ENCODE measurements at places on chromosomes 4 and X. TPM values are rescaled to one million over a fixed set of nuclear protein-coding genes. Genes with fewer than 3 reads are reported as not detected.
A peak's percentile ranks its signal among the peaks of the same experiment; 100 is the strongest.

- H3K36me3 ChIP-seq = no peaks in the 10 kb centered on the region
- no peak for DNase-seq
- no peak overlapping the region for H3K4me3 ChIP-seq
- no peak overlapping the region for H3K27ac ChIP-seq
- no peaks in the 10 kb centered on the region for H3K4me1 ChIP-seq
Observed at GRCh38 chrX:21659320-21659719, 1.2 kb upstream of the KLHL34 start.

GRCh38 chr4:154877110-154877760 is 96.2 kb downstream of the RBM46 start:
- no peak for DNase-seq
- H3K4me1 ChIP-seq = no peaks in the 10 kb centered on the region
- no peak overlapping the region for H3K4me3 ChIP-seq
- no peak overlapping the region for H3K27ac ChIP-seq
- H3K27me3 ChIP-seq = no peaks in the 10 kb centered on the region

GRCh38 chr4:37792241-37792640 is 34.2 kb upstream of the PGM2 start:
- no peaks in the 10 kb centered on the region for H3K36me3 ChIP-seq
- no peak overlapping the region for H3K4me3 ChIP-seq
- no peak for DNase-seq
- H3K27ac ChIP-seq = no peak overlapping the region

Gene CT45A1
- total RNA-seq = not detected

GRCh38 chrX:77937291-77937690 is 26.8 kb downstream of the ATP7A start:
- no peak overlapping the region for H3K4me3 ChIP-seq
- H3K36me3 ChIP-seq = no peaks in the 10 kb centered on the region
- H3K4me1 ChIP-seq = no peaks in the 10 kb centered on the region
- no peak overlapping the region for H3K27ac ChIP-seq
- DNase-seq = no peak

DNA sequence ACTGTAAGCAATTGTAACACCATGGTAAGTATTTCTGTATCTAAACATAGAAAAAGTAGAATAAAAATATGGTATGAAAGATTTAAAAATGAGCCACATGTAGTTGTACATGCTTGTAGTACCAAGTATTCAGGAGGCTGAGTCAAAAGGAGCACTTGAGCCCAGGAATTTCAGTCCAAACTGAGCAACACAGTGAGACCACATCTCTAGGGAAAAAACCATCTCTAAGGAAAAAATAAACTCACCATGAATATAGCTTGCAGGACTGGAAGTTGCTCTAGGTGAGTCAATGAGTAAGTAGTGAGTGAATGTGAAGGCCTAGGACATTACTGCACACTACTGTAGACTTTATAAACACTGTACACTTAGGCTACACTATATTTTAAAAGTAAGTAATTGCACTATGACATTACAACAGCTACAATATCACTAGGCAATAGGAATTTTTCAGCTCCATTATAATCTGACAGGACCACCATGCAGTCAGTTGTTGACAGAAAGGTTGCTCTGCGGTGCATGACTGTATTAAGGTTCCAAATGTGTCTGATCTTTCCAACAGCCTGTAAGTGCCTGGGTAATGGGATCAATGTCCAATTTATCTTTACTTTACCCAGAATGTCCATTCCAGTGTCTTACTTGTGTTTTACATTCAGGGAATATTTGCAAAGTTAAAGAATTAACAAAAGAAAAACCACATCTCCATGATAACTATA is 28.9 kb upstream of the LRBA start:
- H3K4me3 ChIP-seq = no peak overlapping the region
- no peaks in the 10 kb centered on the region for H3K36me3 ChIP-seq
- H3K27ac ChIP-seq = no peak overlapping the region
- no peak for DNase-seq
- H3K27me3 ChIP-seq = no peaks in the 10 kb centered on the region

DNA sequence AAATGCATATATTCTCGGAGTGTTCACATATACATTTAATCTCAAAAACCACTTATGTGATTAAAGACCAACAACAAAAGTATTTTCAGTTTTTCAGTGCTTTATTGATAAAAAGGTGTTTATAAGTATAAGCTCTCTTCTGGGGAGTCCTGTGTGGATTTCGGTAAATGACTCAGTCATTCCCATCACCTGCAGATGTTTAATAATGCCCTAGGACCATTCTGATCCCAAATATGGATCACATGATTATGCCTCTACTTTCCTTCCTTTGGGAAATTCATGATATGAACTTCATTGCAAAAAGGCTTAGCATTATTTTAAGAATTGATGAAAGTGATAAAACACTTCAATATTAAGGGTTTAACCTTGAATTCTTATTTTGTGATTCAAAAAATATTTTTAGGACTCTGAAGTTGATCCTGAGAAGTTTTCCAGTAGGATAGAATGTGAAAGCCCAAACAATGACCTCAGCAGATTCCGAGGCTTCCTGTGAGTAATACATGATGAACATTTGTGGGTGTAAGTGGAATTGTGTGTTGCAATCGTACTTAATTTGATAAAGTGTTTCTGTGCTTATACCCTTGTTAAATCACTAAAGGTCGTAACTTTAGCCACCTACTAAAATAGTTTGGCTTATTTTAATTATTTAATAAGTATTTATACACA is 40.2 kb downstream of the ATP10D start:
- no peak overlapping the region for H3K4me3 ChIP-seq
- H3K36me3 ChIP-seq = no peaks in the 10 kb centered on the region
- DNase-seq = no peak
- H3K27me3 ChIP-seq = no peaks in the 10 kb centered on the region
- no peaks in the 10 kb centered on the region for H3K4me1 ChIP-seq
- H3K27ac ChIP-seq = no peak overlapping the region

Gene NLRP2B
- not detected for total RNA-seq

DNA sequence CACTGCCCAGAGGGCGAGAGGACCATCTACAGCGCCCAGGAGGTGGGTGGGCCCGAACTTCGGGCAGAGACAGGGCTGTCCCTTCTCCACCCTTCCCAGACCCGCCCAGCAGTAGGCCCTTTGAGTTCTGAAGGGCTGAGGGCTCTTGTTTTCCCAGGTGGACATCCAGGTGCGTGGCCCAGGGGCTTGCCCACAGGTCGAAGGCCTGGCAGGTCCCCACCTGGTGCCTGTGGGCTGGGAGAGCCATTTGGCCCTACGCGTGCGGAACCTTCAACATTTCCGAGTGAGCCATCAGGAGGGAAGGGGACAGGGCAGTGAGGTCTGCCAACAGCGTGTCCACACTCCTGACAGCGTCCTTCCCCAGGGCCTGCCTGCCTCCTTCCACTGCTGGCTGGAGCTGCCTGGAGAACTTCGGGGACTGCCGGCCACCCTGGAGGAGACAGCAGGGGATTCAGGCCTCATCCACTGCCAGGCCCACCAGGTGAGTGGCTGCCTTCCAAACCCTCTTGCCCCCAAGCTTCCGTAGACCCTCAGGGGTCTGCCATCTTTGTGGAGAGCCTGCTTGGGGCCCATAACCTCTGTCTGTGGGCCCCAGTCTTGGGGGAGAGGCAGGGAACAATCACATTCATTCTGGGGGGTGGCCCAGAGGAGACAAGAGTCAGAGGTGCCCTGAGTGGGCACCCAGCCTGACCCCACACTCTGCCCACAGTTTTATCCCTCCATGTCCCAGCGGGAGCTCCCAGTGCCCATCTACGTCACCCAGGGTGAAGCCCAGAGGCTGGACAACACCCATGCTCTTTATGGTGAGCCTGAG is 6.8 kb downstream of the PLXNB3 start:
- H3K4me3 ChIP-seq = no peak overlapping the region
- no peak overlapping the region for H3K27ac ChIP-seq
- H3K4me1 ChIP-seq = peaks cover 4% of the 10 kb centered on the region
- H3K36me3 ChIP-seq = no peaks in the 10 kb centered on the region

Gene LINC00632
- 89.0 TPM for total RNA-seq

DNA sequence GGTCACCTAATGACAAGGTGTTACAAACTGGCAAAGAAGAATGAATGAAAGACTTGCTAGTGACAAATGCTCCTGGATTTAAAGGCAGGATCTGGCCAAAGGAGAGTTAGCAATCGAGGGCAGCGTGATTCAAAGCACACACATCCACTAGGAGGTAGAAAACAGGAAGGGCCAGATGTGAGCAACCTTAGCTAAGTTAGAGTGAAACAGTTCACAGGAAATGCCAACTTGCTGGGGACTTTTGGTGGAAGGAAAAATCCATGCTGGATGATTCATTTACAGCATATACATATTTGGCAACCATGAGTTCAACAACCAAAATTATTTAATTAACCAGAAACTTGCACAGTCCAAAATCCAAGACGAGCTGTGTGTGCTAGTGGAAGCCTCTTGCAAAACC is 276.9 kb downstream of the PTTG2 start:
- no peak overlapping the region for H3K27ac ChIP-seq
- DNase-seq = no peak
- no peak overlapping the region for H3K4me3 ChIP-seq

GRCh38 chr4:26402458-26402857 is 81.6 kb downstream of the RBPJ start:
- no peaks in the 10 kb centered on the region for H3K27me3 ChIP-seq
- no peak overlapping the region for H3K27ac ChIP-seq
- H3K36me3 ChIP-seq = peaks cover 9% of the 10 kb centered on the region
- DNase-seq = no peak
- no peak overlapping the region for H3K4me3 ChIP-seq
- peaks cover 8% of the 10 kb centered on the region for H3K4me1 ChIP-seq

Gene CFAP47
- total RNA-seq = not detected

Gene ADH7
- not detected for total RNA-seq

- DNase-seq = no peak
- no peaks in the 10 kb centered on the region for H3K36me3 ChIP-seq
- no peaks in the 10 kb centered on the region for H3K27me3 ChIP-seq
- peaks cover 5% of the 10 kb centered on the region for H3K4me1 ChIP-seq
Observed at GRCh38 chr4:143357161-143357845, 20.6 kb downstream of the GAB1 start.

Gene PLXNB3
- 2.7 TPM for total RNA-seq

Gene ZNF518B
- total RNA-seq = 9.0 TPM

DNA sequence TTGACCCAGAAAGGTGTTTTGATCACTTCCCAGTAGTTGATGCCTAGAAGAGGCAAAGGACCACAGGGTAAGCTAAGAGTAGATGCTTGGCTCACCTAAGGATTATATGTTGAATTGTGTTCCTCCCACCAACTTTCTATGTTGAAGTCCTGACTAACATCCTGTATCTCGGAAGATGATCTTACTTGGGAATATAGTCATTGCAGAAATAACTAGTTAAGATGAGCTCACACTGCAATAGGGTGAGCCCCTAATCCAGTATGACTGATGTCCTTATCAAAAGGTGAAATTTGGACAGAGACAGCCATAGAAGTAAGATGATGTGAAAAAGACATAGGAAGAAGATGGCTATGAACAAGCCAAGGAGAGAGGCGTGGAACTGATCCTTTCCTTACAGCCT is 3.3 kb upstream of the HMGB2 start:
- H3K4me3 ChIP-seq = no peak overlapping the region
- DNase-seq = no peak
- peaks cover 4% of the 10 kb centered on the region for H3K36me3 ChIP-seq
- no peak overlapping the region for H3K27ac ChIP-seq
- no peaks in the 10 kb centered on the region for H3K27me3 ChIP-seq

GRCh38 chr4:170025523-170026252 is 507 bp downstream of the MFAP3L start:
- peaks cover 4% of the 10 kb centered on the region for H3K27me3 ChIP-seq
- H3K4me3 ChIP-seq = peak overlapping the region; percentile 81
- peaks cover 3% of the 10 kb centered on the region for H3K4me1 ChIP-seq
- no peaks in the 10 kb centered on the region for H3K36me3 ChIP-seq

Gene AKAP4
- total RNA-seq = not detected

DNA sequence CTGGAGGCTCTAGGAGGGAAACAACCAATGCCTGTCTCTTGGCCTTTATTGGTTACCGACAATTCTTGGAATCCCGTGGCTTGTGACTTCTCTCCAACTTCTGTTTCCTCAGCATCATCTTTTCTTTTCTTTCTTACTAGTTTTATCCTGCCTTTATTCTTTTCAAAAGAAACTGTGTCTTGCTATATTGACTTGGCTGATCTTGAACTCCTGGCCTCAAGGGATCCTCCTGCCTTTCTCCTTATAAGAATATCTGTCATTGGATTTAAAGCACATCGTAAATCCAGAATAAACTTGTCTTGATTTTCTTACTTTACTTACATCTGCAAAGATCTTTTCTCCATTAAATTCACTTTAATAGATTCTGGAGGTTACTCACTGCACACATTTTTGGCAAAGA is 49.9 kb upstream of the UGT2B10 start:
- H3K27me3 ChIP-seq = no peaks in the 10 kb centered on the region
- no peaks in the 10 kb centered on the region for H3K4me1 ChIP-seq
- no peak overlapping the region for H3K4me3 ChIP-seq
- H3K27ac ChIP-seq = no peak overlapping the region
- DNase-seq = no peak
- no peaks in the 10 kb centered on the region for H3K36me3 ChIP-seq

DNA sequence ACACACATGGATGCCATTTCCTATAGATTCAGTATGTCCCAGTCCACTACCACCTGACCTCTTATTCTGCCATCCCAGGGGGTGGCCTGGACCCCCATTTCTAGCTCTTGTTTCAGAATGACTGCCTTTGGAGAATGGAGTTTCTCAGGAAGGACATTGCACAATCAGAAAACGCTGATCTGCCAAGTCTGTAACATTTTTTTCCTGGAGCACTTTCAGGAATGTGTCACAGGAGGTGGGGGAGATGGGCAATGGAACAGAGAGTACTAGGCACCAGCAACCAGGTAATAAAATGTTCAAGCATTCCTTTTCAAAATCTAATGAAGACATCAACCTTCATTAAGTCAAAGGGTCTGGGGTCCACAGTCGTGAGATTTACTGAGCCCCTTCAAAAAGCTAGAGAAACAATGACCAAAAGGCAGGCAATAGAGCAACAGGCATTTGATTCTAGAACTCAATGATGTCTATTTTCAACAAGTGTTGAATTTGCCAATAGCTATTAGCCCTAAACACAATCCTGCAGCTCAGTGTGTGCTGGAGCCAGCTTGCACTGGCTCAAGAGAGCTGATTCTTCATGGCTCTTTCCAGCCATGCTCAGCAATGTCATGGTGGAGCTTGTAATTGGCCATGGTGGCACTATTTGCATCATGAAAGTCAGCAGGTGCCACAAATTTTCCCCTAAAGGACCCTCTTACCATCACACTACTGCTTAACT is 87.1 kb downstream of the KDR start:
- no peak for DNase-seq
- H3K36me3 ChIP-seq = no peaks in the 10 kb centered on the region
- H3K27me3 ChIP-seq = no peaks in the 10 kb centered on the region
- H3K4me3 ChIP-seq = no peak overlapping the region
- no peak overlapping the region for H3K27ac ChIP-seq
- no peaks in the 10 kb centered on the region for H3K4me1 ChIP-seq

DNA sequence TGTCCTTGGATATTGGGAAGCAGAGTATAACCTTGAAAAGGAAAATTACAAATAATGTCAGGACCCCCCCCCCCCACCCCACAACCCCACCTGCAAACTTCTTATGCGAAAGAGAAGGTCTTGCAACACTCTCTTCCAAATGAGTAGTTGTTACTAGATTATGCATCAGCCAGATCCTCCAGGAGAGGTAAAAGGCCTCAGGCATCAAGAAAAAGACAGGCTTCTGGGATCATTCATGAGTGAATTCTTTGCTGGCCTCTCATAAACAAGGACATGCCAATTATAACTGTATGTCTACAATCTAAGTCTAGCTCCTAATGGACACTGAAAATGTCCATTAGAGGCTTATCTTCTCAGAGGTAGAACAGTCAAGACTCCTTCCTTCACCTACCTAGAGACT is 1443.3 kb downstream of the RAPGEF2 start:
- H3K4me1 ChIP-seq = no peaks in the 10 kb centered on the region
- no peaks in the 10 kb centered on the region for H3K27me3 ChIP-seq
- H3K4me3 ChIP-seq = no peak overlapping the region
- DNase-seq = no peak
- H3K36me3 ChIP-seq = no peaks in the 10 kb centered on the region
